ENCODE measurements at places on chromosomes 2 and 18.

DNA sequence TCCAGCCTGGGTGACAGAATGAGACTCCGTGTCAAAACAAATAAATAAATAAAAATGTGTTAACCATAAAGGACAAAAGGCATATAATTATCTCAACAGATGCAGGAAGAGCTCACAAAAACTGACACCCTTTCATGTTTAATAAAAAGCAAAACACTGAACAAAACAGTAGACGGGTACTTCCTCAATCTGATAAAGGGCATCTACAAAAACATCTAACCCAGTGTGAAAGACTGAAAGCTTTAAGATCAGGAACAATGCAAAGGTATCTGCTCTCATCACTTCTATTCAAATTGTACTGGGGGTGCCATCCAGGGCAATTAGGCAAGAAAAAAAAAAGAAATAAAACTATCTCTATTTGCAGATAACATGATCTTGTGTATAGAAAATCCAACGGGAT lies 11.7 kb upstream of the NCL start:
- DNase-seq: no peak

GRCh38 chr2:2848198-2848597 lies 517.1 kb upstream of the MYT1L start:
- no peak for DNase-seq

GRCh38 chr2:108968619-108969018 lies 20.4 kb downstream of the EDAR start:
- no peak for DNase-seq

DNA sequence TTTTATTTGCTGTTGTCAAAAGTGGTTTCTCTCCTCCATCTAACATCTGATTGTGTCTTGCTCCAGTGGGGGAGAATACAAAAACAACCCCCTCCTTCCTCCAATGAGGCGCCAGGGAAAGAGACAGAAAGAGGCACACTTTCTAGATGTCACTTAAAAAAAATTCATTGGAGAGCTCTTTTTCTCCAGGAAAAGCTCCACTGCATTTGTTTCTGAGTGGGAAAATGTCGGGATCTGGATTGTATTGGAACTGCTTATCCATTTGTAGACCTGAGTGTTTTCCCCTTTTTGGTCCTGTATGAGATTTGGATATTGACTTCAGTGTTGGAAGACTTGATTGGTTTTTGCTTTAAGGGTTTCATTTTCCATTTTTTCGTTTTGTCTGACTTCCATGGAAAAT lies 995 bp downstream of the MBD5 start:
- DNase-seq: peak; percentile 5

DNA sequence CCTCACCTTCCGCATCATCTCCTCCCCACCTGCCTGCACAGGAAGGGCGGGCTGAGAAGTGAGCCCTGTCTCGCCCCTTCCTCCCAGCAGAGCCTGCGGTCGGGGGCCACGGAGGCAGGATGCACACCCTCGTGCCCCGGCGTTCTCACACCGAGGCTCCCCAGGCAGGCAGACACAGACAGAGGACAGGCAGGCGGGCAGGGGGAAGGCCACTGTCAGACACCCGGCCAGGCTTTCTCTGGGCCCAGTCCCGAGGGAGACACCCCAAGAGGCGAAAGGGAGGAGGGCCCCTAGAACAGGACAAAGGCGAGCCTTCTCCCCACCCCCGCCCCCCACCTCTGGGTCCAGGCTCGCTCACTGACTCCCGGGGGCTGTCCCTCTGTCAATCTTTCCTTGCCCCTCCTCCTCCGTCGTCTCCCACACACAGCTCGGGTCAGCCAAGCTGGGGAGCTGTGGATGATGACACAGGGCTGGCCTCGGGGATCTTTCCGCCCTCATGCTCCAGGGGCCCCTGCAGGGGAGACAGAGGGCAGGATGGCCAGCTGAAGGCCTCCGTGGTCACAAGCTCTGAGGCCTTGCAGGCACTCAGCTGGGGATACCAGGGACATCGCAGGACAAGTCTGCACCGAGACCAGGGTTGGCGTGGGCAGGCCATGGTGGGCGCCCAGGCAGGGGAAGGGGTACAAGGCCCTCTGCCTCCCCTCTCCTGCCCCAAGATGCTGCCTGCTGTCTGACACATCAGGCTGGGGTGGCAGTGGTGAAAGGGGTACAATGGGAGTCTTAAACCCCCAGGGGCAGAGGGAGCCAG lies 24.9 kb downstream of the BIN1 start:
- DNase-seq: peak; percentile 49

DNA sequence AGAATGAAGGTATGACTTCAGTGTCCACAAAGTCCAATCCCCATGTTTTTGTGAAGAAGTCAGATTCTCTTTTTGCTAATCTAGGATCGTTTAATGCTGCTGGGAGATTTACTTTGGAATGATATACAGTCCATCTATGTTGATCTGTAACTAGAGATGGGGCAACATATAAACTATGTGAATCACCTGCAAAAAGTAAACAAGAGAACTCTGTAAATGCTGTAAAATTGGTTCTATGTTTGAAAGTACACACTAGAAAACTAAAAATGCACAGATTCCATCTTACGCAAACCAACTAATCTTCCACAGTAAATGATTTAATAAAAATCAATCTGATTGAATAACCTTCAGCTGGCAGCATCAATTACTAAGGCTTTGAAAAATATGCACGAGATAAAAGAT lies 37.5 kb downstream of the VPS54 start:
- DNase-seq: no peak

GRCh38 chr2:212816267-212816666 lies 277.7 kb upstream of the ERBB4 start:
- no peak for DNase-seq

DNA sequence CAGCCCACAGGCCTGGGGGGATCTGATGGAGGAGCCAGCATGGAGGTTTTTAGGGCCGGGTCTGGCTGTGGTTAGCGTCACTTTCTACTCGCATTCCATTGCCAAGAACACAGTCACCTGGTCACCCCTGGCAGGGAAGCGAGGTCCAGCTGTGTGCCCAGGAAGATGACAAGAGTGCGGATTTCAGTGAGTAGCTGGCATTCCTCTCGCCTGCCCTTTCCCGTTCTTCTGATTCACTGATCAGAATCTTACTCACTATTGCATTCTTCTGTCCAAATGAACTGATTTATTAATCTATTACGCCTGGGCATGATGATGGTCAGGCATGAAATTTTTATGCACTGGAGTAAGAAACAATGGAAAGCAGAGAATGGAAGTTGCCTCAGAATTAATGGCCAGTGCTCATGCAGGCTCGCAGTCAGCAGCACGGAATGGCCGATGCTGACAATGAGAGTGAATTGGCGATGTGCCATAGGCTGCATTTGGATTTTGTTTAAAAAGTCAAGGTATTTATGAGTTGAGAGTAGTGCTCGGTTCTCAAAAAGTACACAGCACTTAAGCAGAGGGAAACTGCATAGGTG lies 76.4 kb upstream of the MGAT5 start:
- no peak for DNase-seq

DNA sequence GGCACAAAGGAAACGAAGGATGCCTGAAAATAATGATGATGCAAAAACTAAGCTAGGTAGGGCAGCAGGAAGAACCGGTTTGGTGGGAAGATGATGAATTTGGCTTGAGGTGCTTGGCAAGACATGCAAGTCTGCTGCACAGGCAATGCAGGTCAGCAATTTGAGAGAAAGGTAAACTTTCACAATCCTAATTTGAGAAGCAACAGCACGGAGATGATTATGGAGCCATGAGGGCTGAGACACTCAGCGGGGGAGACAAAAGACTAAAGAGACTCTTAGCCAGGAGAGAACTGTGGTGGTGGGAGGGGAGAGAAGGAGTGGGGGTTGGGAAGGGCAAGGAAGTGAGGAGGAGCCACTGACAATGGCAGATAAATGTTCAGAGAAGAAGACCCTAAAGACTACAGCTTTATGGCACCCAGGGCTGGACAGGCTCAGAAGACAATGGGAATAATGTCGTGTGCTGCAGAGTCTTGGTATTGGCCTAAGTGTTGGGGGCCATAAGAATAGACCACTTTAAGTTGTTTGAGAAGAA lies 19.4 kb upstream of the RNF149 start:
- no peak for DNase-seq

- DNase-seq: peak; percentile 32
These were observed 61.0 kb upstream of the SLC25A52 start for GRCh38 chr18:31821545-31822171.

All from suppressor macrophage treated with lipopolysaccharide for 4 hours (primary cell).